ENCODE measurements at places on chromosomes 16 and 17. TPM values are rescaled to one million over a fixed set of nuclear protein-coding genes. Genes with fewer than 3 reads are reported as not detected.
A peak's percentile ranks its signal among the peaks of the same experiment; 100 is the strongest.

DNA sequence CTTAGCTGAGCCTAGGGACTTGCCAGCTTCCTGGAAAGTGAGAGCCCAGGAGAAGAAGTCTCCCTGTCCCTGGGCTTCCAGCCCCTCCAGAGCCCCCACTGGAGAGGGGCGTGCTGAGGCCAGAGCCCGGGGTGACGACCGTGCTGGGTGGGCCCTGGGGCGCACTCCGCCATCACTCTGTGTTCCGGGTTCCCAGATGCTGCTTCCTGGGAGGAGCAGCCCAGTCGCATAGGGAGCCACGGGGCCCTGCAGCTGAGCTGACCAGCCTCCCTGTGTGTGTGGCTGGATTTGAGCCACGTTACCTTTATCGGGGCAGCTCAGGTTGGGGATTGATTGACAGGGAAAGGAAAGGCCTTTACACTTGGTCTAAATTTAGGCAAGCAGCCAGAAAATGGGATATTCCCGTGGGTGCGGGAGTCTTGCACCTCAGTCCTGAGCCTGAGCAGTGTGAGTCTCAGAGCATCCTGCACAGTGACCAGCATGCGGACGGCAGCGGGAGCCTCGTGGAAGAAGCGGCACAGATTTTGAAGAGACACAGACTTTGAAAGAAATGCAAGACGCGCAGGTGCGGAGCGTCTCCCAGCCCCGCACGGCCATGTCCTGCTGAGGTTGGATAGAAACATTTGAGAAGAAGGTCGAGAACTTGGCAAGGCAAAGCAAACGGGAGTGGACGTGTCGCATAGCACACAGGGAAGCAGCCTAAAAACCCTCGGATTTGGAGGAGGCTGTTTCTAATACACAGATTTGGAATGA lies 51.3 kb upstream of the ZNF750 start:
- no peak for DNase-seq

- DNase-seq, result peak; percentile 90
Measured at GRCh38 chr17:82228278-82228841, 482 bp upstream of the SLC16A3 start.

GRCh38 chr17:58229881-58230280 lies 8.5 kb upstream of the LPO start:
- DNase-seq, result no peak

DNA sequence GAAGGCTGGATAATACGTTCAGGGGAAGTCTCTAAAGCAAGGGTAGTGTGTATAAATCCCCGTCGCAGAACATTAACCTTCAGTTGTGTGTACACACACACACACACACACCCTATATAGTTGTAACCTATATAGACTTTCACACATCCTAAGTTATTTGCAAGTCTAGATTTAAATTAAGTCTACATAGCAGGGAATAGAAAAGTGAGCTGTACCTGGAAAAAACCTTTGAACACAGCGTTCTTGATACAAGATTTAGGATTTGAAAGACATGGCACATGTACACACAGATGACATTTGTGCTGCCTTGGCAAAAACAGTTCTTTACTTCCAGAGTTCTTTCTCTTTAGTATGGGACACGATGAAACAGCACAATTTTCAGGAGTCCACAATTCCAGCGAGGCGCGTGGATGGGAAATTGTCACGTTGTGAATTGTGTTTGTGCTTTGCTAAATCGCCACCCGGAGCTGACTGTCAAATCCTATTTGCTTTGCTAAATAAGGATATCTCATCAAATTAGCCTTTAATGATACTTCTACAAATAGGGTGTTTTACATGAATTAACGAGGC lies 233.9 kb downstream of the MRTFB start:
- DNase-seq, result no peak

CACNG4 gene
- not detected for total RNA-seq

GRCh38 chr16:11051879-11052808 lies 107.8 kb downstream of the CLEC16A start:
- DNase-seq, result peak; percentile 73

SMARCE1 gene
- total RNA-seq, result 80.7 TPM

DNA sequence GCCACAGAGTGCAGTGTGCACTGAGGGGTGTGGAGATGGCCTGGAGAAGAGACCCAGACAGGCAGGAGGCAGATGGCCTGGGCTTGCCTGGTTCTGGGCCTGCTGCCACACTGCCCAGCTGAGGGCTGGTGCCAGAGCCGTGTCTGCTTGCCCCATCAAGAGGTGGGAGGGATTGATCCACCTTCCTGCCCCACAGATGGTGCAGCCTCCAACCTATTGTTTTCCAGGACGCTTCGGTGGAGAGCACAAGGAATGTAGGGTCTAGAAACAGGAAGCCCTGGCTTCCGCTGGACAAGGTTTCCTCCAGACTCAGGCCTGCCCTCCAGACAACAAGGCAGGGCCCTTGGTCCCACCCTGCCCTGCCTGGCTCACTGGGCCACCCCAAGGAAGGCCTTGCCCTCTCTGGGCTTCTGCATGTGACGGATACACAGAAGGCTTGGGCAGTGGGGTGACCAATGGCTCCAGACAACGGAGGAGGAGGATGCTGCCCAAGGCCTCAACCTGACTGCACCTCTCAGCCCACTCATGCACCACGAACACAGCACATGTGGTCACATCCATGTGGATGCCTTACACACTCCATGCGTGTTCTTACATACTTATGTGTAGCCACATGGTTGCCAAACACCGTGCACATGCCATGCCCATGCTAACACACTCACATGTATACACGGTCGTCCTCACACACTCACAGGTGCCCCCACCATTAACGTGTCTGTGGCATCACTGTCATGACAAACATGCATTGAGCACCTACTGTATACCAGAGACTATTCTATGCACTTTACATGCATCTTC lies 6.5 kb upstream of the CDH5 start:
- DNase-seq, result no peak

- DNase-seq, result peak; percentile 99
Measured at GRCh38 chr17:7241783-7242716, at the start of gene GABARAP. Gene GABARAP (minus strand): TSS chr17:7242449. CDS start chr17:7242330, 119 bp downstream.

- no peak for DNase-seq
Measured at GRCh38 chr16:56354016-56354415, 71.3 kb downstream of the AMFR start.

- peak; percentile 80 for DNase-seq
Measured at GRCh38 chr16:68234188-68235107, 1.5 kb downstream of the ESRP2 start.

GRCh38 chr16:3904875-3905274 lies 24.4 kb upstream of the CREBBP start:
- DNase-seq, result peak; percentile 62

GRCh38 chr16:81831722-81832126 lies 52.6 kb downstream of the PLCG2 start:
- DNase-seq, result peak; percentile 92

UBALD2 gene
- total RNA-seq, result 21.7 TPM

FBXO47 gene
- not detected for total RNA-seq

DNA sequence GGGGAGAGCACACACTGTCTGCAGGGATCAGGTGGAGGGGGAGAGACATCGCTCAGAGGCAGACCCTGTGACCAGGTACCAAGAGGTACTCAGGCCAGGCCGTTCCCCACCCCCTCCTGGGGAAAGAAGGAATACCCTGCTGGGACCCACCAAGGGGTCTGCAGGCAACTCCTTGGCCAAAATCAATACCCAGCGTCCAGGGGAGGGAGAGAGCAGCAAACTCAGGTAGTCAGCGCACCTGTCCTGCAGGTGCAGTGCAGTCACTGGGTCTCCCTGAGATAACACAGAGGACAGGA lies 57.5 kb upstream of the DOC2B start:
- no peak for DNase-seq

GRCh38 chr17:61140081-61140786 lies 259.4 kb upstream of the TBX2 start:
- no peak for DNase-seq

DNA sequence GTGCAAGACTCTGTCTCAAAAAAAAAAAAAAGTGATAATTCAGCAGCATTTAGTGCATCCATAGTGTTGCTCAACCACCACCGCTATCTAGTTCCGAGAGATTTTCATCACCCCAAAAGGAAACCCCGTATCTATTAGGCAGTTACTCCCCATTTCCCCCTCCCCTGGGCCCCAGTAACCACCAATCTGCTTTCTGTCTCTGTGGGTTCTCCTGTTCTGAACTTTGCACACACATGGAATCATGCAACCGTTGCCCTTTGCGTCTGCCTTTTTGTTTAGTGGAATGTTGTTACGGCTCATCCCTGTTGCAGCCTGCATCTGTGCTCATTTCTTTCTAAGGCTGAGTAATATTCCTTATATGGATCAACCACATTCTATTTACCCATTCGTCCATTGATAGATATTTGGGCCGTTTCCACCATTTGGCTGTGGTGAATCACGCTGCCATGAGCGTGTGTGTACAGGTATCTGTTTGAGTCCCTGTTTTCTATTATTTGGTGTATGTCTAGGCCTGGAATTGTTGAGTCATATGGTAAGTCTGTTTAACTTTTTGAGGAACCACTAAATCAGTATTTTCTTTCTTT lies 8.7 kb upstream of the SYNGR2 start:
- DNase-seq, result no peak
